ENCODE measurements at places on chromosomes 7 and 10.

GRCh38 chr7:141003172-141004065 lies 11.3 kb downstream of the MRPS33 start:
- DNase-seq: no peak

DNA sequence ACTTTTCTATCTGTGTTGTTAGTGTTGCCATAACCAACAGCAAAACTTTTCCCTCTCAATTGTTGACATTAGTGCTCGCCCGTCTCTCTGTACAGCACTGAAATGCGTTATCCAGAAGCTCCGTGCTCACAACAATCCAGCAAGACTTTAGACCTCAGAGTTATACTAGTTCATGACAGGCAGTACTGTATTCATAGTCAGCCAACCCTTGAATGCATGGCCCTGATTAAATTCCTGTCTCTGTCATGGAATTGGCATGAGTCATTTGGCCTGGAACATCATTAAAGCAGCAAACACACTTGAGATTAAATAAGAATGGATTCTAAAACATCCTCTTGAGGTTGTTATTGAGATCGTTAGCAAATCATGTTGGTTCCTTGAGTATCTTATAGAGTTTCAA lies 405.5 kb upstream of the C7orf33 start:
- DNase-seq: no peak

DNA sequence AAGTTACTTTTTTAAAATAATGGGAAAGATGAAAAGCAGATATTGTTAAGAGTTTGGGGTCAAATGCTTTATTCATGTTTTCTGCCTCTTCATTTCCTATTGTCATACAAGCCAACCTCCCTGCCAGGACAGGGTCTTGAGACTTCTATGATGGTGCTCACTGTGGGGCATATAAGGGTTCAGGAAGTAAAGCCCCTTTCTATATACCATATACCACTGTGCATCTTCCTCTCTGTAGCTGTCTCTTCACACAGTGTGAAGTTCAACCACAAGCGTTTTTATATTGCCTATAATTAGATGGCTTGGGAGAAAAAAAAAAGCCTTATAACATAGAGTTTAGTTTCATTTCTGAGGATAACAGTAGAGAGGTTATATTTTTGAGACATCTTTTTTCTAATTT lies 389.8 kb upstream of the SORCS1 start:
- DNase-seq: no peak

GRCh38 chr7:108017776-108018151 lies 14.8 kb upstream of the LAMB1 start:
- DNase-seq: no peak

DNA sequence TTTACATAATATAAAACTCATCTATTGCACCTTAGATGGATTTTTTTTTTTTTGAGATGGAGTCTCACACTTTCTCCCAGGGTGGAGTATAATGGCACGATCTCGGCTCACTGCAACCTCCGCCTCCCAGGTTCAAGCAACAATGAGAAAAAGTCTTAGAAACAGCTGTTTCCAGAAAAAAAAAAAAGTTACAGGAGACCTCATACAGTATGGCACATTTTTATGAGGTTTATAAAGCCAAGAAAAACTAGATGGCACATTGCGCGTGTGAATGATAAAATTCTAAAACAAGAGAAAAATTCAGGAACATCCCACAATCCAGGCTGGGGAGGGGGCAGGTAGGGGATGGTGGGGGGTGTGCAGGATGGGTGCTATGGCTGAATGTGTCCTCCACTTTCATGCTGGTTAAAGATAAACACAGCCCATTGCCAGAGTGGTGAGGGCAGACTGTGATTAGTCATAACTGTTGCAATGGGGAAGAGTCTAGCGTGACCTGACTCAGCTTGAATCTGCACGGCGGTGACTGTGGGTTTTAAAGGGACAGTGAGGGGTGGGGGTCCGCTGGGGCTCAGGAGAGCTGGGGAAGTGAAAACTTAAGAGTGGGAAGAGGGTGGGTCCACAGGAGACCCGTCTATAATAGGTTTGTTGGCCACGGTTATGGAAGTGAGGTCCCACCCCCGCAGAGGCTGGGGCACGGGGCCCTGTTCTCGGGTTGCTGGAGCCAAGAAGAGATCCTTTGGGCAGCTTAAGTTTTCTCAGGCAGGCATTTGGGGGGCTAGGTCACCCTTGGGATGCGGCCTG lies 11.9 kb upstream of the LRRC27 start:
- no peak for DNase-seq

DNA sequence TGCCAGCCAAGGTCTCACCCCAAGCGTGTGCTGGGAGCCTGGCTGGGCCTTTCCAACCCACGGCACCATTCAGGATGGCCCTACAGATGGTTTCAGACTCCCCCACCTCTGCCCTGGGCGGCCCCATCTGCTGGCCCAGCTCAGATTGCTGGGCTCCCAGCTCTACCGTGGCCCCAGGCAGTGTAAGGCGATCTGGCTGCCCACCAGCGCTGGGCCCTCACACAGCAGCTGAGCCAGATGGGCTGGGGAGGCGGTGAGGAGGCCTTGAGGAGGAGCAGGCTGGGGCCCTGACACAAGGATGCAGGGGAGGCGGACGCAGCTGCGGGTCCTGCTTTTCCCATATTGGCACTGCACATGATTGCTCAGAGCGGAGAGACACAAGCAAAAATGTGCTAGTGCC lies 162.8 kb downstream of the NRF1 start:
- peak; percentile 47 for DNase-seq

DNA sequence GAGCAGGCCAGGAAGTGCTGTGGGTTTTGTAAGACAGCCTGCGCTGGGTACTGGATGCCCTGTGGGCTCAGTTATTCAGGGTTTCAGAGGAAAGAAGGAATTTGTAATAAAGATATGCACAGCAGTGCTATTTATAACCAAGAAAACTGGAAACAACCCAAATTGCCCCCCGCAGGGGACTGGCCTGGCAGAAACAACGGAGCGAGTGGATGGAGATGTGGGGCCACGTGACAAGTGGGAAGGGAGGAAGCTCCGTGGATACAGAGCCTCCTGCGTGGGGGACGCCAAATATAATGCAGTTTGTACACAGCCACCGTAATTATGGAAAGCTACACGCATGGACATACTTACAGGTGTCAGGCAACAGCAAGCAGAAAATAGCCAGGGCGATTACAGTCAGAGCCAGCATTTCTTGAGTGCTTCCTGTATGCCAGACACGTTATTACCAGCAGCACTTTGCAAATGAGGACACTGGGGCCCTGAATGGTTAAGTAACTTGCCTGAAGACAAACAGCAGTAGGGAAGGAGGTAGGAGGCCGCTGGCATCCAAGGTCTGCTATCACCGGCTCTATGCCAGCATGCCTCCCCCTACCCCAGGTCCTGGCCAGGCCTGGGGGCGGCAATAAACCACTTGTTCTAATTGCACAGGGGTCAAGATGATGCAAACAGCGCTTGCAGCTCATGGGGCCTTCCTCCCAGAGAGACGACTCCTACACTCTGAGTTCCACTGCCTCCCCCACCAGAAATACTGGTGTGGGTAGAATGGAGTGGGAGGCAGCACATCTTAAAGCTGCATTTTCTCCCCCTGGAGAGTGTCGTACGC lies 8.7 kb upstream of the CAMK2B start:
- DNase-seq: no peak

- no peak for DNase-seq
Observed at GRCh38 chr10:124590216-124591122, 128.8 kb downstream of the LHPP start.

DNA sequence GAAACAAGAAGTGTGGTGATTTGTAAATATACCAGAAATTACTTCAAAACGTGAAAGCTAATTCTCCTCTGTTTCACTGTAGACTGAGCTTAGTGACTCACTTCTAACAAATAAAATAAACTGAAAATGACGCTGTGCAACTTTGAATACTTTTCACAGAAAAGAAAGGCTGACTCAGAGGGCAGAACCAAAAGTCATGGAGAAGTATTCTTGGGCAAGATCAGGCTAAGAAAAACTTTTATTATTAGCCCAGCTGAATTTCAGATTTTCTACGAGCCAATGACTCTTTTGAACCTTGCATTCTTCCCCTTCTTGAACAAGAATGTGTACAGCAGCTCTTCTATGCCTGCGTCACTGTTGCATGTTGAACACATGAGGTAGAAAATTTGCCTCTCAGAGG lies 527.3 kb upstream of the GHITM start:
- DNase-seq: no peak

GRCh38 chr7:98872328-98872924 lies 2.6 kb upstream of the TMEM130 start:
- peak; percentile 61 for DNase-seq

- DNase-seq: no peak
Observed at GRCh38 chr10:58237014-58237834, 30.5 kb downstream of the IPMK start.

- DNase-seq: no peak
Observed at GRCh38 chr10:121741248-121741792, 143.1 kb upstream of the FGFR2 start.

GRCh38 chr7:111393011-111393754 lies 169.1 kb downstream of the IMMP2L start:
- no peak for DNase-seq

DNA sequence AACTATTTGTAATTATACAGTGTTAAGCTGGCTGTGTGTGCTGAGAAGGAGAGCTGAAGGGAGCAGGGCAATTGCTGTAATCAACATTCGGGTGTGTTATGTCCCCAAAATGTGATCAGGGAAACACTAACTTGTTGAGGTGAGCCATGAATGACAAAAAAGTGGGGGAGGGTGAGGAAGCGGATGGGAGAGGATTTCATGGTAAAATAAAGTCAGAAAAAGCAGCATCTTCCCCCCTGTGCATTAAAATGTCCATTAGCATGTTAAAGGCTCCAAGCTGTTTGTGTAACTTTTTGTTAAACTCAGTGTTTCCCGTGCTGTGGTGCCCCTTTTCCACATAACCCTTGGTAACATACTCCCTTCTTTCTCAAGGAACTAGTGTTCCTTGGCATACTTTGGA lies 84.9 kb downstream of the ARID5B start:
- DNase-seq: no peak

DNA sequence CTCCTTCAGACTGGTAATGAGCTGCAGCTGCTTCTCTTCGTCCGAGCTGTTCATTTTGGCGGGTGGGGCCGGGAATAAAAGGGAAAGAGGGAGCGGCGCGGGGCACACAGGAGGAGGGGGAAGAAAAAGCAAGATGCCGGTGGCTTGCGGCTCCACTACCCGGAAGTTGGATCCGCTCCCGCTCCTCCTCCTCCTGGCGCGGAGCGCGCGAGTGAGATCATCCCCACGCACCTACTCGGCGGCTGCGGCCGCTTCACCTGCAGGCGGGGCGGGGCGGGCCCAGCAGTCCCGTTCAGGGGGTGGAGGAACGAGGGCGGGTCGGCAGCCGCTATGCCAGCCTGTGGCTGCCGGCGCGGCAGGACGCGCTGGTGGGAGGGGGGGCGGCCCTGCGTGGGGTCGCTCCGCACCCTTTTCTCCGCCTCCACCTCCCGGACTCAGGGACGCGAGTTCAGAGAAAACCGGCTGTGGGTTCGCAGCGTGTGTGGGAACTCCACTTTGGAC lies at the start of gene SHTN1:
TSS of gene SHTN1 (minus strand) at position 162 of the 501 bp plus-strand sequence. CDS start at position 54, 108 bp downstream.
- DNase-seq: peak; percentile 20

GRCh38 chr7:91875851-91876250 lies 4.7 kb downstream of the MTERF1 start:
- no peak for DNase-seq

GRCh38 chr10:125505648-125506047 lies 177.3 kb downstream of the TEX36 start:
- DNase-seq: no peak

GRCh38 chr10:97039538-97040247 lies 146.1 kb downstream of the SLIT1 start:
- DNase-seq: no peak

DNA sequence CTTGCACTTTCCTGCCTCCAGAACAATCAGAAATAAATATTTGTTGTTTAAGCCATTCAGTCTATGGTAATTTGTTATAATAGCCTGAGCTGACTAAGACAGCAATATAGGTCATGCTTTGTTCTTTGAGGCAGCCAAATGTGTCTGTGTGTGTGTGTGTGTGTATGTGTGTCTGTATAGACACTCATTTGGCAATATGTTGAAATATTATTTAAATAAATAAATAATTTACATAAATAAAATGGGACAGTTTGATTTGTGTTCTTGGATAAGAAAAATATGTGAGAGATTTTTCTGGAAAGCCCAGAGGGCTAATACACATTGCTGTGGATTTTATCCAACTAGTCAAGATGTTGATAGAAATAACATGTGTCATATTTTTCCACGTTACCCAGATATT lies 140.2 kb downstream of the PTN start:
- DNase-seq: no peak

DNA sequence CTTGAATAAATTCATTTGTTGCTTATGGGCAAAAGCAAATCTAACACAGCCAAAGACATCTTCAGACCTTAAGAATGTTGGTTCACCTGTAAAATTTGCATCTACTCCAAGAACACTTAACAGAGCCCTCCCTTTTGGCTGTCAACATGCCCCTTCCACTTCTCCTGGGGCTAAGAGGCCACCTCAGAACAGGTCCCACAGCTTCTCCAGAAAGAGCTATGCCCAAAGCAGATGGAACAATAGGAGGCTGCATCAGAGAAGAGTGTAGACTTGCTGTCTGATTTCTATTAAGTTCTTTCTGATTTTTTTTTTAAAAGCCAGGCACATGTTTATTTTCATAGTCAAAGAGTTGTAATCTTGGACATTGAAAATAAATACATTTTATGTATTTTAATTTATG lies 26.1 kb upstream of the TRIL start:
- DNase-seq: peak; percentile 37

- DNase-seq: no peak
Observed at GRCh38 chr7:841943-842342, 9.7 kb downstream of the SUN1 start.

GRCh38 chr10:14592026-14592425 lies 182.7 kb downstream of the FAM107B start:
- DNase-seq: no peak

GRCh38 chr10:43127442-43127841 lies 10.8 kb upstream of the CSGALNACT2 start:
- DNase-seq: no peak

DNA sequence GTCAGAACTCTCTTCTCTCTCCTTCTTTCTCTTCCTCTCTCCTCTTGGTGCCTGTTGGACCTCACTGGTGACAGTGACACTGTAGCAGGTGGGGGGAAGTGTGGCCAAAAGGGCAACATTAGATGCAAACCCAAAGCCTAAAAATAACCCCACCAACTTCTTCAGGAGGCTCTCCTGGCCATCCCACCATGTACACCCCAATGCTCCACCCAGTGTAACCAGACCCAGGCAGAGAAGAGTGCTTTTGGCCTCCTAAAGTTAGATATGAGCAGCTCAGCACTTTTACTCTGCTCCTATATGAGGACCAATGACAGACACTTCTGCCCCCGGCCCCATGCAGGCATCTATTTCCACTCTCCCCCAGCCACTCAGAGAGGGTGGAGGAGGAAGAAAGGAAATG lies 5.5 kb downstream of the MYOZ1 start:
- DNase-seq: no peak

DNA sequence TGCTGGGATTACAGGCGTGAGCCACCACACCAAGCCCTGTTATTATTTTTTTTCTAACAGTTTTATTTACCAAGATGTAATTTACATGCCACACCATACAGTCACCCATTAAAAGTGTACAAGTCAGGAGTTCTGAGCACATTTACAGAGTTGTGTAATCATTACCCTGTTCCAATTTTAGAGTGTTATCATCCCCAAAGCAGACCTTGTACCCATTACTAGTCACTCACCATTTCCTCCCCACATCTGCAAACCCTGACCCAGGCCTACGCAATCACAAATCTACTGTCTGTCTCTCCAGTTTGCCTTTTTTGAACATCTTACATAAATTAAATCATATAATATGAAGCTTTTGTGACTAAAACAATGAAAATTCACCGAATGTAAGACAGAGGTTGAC lies 402.9 kb upstream of the FOXK1 start:
- DNase-seq: no peak

- no peak for DNase-seq
Observed at GRCh38 chr7:96415293-96415940, 93.5 kb upstream of the SLC25A13 start.

- no peak for DNase-seq
Observed at GRCh38 chr10:17375936-17376584, 78.3 kb downstream of the ST8SIA6 start.

Data from SK-N-DZ (cell line).